Left renal cortex interstitium (tissue), 4 donors: ENCODE measurements at places on chromosomes 5 and 9.

- DNase-seq: no peak
Observed at GRCh38 chr9:31486630-31487029, 897.8 kb upstream of the ACO1 start.

GRCh38 chr9:123348317-123348992 is 7.5 kb upstream of the CRB2 start:
- no peak for DNase-seq

DNA sequence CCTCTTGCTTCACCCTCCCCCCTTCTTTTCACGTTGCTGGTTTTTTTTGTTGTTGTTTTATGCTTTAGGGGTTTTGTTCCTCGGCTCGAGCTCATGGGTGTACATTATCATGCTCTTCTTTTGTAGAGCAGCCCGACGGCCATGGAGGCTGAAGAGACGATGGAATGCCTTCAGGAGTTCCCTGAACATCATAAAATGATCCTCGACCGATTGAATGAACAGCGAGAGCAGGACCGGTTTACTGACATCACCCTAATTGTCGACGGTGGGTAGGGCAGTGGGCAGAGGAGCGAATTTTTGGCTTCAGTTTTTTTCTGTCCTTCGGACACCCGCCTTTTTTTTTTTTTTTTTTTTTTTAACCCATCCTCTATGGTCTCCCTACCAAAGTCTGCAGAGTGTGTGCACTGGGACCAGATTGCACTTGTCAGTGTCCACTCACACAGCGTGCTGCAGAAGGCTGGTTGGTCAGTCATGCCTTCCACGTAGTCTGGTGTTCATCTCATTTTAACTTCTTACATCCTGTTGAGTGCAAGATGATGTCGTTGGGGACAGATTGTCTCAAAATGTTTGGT is 1.3 kb downstream of the ZNF131 start:
- peak; percentile 59 for DNase-seq

DNA sequence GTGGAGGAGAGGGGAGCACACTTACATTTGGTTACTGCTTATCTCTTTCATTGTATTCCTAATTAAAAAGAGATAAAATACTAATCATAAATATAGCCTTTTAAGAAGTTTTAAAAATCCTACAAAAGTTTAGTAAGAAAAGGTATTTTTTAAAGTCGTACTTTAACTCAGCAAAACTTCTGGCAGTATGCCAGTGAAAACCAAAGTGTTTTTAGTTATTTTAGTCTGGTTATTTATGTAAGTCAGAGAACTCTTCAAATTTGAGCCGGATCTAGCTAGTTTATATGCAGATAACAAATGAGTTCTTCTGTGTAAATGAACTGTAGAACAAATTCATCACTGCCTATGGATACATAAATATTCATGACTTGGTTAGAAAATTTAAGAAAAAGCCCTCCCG is 36.5 kb upstream of the ANKDD1B start:
- no peak for DNase-seq

DNA sequence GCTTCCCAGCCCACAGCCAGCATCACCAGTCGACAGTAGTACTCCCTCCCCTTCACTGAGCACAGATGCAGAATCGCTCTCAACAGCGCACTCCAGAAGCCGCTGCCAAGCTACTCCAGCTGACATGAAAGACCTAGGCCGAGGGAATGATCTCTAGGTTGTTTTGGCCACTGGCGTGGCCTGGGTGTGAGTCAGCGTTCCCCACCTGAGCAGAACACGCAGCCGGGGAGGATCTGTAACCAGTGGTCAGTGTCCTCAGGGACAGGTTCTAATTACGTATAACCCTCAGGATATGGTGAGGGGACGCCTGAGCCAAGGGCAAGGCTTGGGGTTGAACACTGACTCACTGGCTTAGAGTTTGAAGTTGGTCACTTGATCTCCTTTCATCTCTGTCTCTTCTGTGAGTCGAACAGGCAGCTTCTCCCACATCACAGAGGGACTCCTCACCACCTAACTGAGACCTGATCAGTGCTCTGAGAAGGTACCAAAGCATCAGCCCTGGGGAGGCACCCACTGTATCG is 76.9 kb upstream of the IL17B start:
- DNase-seq: no peak

- no peak for DNase-seq
Observed at GRCh38 chr5:133396187-133396741, 216.1 kb downstream of the FSTL4 start.

DNA sequence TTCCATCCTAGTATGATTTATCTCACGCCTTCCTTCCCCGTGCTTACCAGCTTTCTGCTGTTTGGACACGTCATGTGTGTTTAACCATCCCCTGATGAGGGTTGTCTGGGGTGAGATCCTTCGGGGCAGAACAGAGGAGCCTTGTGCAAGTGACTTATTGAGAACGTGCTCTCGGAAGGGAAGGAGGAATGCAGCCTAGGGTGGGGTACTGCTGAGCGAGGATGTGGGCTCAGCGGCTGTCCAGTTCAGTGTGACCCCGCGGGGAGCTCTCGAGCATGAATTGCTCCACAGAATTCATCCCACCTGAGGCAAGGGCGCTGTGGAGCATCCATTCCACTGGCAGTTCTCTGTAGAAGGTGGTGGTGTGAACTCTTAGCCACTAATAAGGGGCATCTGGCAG is 4.0 kb downstream of the MYOZ3 start:
- DNase-seq: no peak

- DNase-seq: no peak
Observed at GRCh38 chr5:6719417-6719816, 6.2 kb downstream of the TENT4A start.

- DNase-seq: no peak
Observed at GRCh38 chr5:103514371-103514770, 48.2 kb downstream of the NUDT12 start.

DNA sequence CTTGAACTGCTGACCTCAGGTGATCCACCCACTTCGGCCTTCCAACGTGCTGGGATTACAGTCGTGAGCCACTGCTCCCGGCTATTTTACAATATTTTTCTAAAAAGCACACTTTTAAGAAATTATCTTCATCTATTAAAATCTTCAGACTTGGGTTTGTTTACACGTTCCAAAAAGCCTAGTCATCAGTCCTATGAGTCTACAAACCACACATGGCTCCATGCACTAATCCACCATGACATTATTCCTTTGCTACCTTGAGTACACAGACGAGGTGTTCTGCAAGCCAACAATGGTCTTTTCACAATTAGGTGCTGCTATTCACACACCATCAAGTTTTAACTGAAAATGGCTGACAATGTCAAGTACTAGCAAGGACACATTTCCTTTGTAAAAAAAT is 41.0 kb downstream of the TRPM6 start:
- no peak for DNase-seq

DNA sequence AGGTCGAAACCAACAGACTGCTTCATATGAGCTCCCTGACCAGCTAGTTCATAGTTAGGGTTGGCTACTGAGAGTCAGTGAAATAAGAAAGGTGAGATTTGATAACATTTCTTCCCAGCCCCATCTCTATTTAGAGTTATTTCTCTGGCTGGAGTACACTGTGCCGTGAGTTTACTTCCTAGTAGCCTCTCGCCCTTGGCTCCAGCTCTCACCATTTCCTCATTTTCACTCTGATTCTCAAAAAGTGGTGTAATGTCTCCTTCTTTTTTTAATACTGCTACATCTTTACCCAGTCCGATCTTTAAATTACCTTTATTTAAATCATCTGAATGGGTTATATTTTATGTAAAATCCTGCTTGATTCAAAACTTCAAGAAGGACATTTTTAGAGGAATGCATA is 100.4 kb upstream of the FAM174A start:
- no peak for DNase-seq

- no peak for DNase-seq
Observed at GRCh38 chr9:100357501-100357900, 4.8 kb upstream of the TEX10 start.

DNA sequence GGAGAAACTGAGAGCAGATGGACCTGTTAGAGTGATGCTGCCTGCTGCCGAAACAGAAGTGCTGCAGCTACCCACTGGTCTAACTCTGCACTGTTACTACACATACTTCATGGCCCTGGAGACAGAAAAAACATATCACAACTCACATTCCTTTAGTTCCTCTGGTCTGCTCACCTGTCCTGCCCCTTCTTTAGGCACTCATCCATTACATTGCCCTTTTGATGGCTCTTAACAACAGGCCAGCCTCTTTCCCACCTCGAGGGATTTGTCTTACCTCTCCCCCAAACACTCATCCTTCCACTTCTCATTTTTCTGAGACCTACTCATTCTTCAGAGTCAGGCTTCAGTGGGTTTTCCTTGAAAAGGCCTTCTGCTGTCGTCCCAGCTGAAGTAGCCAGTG is 49.2 kb downstream of the KCTD16 start:
- no peak for DNase-seq

- DNase-seq: no peak
Observed at GRCh38 chr5:133663397-133664054, 51.2 kb upstream of the FSTL4 start.
